Stimulated activated CD8-positive, alpha-beta memory T cell treated with anti-CD3 and anti-CD28 coated beads, Interleukin-15, amount 100 ng/mL, for 1 hour (primary cell): ENCODE measurements at places on chromosomes 3 and 15.

- no peak for DNase-seq
Measured at GRCh38 chr3:66348704-66349103, 127.9 kb downstream of the SLC25A26 start.

DNA sequence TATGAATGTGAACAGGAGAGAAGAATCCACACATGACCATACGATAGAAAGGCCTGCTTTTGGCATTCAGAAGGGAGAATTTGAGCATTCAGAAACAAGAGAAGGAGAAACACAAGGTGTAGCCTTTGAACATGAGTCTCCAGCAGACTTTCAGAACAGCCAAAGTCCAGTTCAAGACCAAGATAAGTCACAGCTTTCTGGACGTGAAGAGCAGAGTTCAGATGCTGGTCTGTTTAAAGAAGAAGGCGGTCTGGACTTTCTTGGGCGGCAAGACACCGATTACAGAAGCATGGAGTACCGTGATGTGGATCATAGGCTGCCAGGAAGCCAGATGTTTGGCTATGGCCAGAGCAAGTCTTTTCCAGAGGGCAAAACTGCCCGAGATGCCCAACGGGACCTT lies 28.4 kb downstream of the RBM6 start:
- DNase-seq, result no peak

DNA sequence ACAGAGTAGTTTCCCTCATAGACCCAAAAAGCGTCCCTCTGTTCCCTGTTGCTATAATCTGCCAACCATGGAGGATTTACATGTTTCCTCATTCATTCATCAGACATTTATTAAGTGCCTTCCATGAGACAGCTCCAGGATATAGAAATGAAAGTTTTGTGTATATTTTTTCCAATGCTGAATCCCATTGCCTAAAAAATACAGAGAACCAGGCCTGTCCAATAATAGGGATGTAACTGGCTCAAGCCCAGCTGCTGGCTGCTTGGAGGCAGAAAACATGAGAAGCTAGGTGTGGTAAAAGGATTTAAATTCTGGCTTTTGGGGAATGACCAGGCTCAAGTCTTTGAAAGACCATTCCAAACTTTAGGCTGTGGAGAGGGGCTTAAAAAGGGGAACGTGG lies 41.5 kb downstream of the RARB start:
- no peak for DNase-seq

GRCh38 chr3:64756398-64756986 lies 68.7 kb upstream of the ADAMTS9 start:
- DNase-seq, result no peak

GRCh38 chr3:30354972-30355371 lies 251.4 kb upstream of the TGFBR2 start:
- DNase-seq, result no peak

DNA sequence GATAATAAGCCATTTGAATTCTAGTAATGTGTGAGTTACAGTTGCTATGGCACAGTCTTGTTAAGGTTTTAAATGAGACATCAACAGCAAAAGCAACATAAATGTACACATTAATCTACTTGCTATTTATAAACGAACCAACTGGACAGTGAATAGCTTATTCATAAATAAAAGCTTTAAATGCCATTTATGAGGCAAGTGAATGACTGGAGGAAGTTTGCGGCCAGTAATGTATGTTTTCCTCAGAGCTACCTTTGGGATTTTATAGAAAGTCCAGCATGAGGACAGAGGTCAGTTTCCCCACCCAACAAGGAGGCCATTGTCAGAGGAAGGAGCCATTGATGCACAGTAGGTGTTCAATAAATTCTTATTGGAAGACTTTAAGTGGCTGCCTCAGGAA lies 48.0 kb upstream of the PXYLP1 start:
- no peak for DNase-seq

DNA sequence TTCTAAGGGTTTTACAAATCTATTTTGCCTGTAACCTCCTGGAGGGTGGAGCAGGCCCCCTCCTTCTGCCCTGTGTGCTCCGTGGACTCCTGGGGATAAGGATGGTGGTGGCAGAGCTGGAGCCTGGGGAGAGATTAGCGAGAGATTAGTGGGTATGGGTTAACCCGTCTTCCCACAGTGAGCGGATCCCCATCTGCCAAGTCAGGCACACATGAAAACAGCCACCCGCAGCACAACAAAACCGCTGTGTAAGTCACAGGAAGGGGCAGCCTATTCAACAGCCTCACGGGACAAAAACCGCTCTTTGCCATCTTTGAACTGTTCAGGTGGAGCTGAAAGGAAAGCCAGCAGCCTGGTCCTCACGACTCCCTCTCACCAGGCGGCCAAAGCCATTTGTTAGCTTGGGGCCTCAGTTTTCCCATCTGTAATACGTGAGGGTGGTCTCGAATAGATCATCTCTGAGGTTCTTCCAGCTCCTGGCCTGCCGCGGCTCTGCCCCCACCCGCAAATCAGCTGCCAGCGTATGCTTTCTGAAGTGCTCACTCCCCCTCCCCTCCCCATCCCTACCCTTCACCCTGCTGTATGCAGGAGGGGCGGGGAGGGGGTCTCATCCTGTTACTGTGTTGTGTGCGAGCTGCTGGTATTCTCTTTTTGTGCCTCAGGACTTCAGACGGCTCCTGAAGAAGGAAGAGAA lies 43.6 kb downstream of the PDIA5 start:
- DNase-seq, result no peak
